Endodermal cell (in vitro differentiated cells): ENCODE measurements at places on chromosomes 12 and 14. TPM values are rescaled to one million over a fixed set of nuclear protein-coding genes. Genes with fewer than 3 reads are reported as not detected.

DNA sequence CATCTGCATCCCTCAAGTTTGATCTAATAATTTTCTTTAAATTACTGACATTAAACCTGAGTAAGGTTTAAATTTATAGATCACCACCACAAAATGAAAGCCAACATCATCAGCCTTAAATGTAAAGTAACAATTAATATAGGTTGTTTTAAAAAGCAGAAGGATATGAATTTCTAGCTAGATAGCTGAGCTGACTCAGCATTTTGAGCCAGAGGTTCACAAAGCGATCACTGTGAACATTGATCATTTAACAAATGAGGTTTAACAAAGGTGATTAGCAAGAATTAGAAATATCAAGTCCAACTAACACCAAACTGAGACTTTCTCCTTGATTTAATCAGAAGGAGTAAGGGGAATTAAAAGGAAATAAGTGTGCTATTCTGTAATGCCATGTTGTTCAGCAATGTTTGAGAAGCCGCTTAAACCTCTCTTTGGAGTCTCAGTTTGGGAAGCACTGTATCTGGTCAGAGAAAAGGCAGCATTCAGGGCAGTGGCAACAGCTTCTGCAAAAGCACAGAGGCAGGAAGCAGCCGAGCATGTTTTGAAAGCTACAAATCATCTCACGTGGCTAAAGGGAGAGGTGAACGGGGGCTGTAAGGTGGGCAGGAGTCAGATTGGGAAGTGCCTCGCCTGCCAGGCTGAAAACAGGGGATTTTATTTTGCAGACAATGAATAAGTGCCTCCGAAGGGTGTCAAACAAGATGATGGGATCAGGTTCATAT is 19.6 kb downstream of the RIMBP2 start:
- DNase-seq: no peak

- no peak for DNase-seq
Observed at GRCh38 chr14:68281497-68281896, 461.9 kb downstream of the RAD51B start.

Gene PRPH
- 0.25 and 0.51 TPM in 2 replicates for total RNA-seq

GRCh38 chr12:69546693-69547438 is 38.4 kb upstream of the CCT2 start:
- no peak for DNase-seq

GRCh38 chr12:52691076-52691840 is 11.1 kb upstream of the KRT1 start:
- peak; percentile 83 for DNase-seq

Gene IFNG-AS1
- not detected in 3 replicates for total RNA-seq

- DNase-seq: no peak
Observed at GRCh38 chr12:13374793-13375192, 178.3 kb downstream of the EMP1 start.

Gene OTOGL
- total RNA-seq: 2.4 and 2.7 TPM in 2 replicates

DNA sequence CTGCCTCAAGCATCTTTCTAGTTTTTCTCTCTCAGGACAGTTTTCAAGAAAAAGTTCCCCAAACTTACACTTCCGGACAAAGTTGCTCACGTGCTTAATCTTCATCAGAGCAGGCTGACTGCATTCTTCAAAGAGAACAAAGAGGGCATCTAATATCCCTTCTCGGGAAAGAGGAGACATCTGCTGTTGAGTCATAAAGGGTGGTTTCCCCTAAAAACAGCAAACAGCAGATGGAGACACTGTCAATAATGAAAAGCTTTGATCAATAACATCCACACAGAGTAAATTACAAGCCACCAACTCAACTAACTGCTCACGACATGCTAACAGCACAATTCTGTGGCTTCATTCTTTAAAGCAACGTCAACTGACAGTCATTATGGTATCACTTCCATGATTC is 8.1 kb downstream of the CIT start:
- DNase-seq: peak; percentile 13

- no peak for DNase-seq
Observed at GRCh38 chr14:99530407-99531155, 49.4 kb downstream of the CCNK start.

GRCh38 chr12:50387972-50388478 is 8.4 kb downstream of the FAM186A start:
- peak; percentile 72 for DNase-seq

DNA sequence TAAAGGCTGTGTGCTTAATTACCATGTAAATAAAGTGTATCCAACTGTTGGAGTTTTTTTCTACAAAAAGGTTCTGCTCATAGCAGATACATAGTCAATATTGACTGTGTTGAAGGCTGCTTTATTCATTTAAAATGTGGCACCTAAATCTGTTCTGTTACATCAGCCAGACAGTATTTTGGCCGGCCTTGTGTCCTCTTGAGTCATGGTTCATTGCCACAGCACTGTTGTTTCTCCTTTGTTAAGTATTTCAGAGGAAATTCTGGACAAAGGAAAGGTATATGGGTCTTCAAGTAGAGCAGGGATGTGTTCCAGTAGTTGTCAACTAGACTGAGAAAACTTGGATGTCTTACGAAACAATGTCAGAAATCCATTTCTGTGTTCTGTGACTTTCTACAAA is 95.5 kb downstream of the SLC38A6 start:
- no peak for DNase-seq

DNA sequence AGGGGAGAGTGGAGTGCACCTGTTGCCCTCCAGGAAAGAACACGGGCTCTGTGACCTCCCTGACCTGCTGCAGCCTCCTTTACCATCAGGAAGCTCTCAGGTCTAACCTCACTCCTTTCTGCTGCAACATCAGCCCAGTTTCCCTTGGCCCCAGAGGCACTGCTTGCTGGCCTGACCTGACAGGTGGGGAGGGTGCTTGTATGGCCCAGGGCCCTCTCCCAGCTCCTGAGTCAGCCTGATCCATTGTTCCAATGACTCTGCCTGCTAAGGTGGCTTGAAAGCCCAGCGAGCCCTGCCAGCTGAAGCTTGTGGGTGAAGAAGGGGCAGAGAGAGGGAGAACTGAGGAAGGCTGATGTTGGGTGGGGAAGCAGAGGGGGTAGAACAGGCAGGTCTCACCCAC is 13.2 kb upstream of the KRT78 start:
- DNase-seq: peak; percentile 52

Gene SERPINA12
- total RNA-seq: not detected in 3 replicates
